ENCODE measurements at places on chromosomes 3 and 15.

DNA sequence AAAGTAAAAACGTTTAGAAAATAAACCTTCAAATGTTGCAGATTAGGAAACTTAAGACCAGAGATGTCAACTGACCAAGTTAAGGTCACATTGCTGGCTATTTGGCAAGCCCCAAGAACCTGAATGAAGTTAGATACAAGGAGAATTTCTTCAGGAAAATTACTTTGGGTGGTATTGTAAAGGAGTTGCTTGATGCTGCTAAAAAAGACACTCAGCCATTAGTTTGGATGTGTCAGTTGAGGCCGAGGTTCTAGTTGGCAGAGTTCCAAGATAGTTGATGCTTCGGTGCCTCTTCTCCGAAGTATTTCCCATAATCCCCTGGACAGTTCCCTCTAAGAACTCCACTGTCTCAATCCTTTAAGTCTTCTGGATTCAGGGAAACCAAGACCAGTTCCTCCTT, 24.3 kb downstream of the SIAH2 start:
- no peak for DNase-seq

DNA sequence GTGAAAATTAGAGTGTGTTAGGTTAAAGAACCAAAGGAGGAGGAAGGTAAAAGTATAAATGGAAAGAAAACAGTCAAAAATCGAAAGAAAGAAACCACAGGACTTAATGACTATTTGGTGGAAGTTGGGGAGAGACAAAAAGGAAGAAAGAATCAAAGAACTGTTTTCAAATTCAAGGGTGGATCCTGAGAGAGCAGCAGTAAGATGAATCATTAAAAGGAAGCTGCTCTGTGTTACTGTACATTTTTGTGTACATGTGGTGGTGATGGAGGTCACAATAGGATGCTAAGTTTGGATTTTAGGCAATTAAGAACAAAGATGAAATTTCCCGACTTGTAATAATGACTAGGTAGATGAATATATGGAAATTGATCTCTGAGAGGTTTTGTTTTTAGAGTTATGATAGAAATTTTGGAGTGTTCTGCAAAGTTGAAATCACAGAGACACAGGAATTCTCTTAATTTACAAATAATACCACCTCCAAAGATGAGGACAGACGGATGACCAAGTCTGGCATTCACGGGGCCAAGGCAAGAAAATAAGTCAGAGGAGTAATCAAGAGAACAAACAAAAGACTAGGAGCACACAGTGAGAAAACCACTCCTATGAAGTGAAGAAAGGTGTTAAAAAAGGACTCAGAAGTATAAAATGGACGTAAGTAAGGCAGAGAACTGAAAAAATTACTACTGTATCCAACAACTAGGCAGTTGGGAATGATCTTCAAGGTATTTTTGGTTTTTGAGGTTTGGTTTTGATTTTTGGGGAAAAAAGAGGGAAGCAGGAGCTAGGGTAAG, 7.1 kb downstream of the DHX36 start:
- no peak for DNase-seq

- DNase-seq = no peak
Observed at GRCh38 chr3:195823999-195824398, 12.3 kb upstream of the MUC4 start.

GRCh38 chr15:44782516-44782915, 46.2 kb downstream of the TRIM69 start:
- DNase-seq = no peak

GRCh38 chr3:194336601-194337355, 14.3 kb downstream of the CPN2 start:
- DNase-seq = no peak
